ENCODE measurements at places on chromosomes 4 and X.
A peak's percentile ranks its signal among the peaks of the same experiment; 100 is the strongest.

DNA sequence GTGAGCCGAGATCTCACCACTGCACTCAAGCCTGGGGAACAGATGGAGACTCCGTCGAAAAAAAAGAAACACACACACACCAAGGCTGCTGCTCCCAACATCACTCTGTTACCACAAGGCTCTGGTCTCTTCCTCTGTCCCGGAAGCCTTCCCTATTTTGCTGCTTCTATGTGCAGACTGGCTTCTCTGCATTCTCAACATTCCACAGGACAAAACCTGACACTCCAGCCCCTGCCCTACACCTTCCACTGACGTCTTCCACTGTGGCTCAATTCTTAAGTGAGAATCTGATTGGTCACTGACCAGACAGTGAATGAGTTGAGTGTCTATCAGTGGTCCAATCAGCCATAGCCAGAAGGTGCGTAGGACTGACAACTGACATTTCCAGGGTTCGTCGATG, 5.9 kb downstream of the ODAPH start:
- H3K36me3 ChIP-seq: no peaks in the 10 kb centered on the region
- no peak overlapping the region for H3K27ac ChIP-seq
- no peak overlapping the region for H3K4me3 ChIP-seq
- DNase-seq: no peak

DNA sequence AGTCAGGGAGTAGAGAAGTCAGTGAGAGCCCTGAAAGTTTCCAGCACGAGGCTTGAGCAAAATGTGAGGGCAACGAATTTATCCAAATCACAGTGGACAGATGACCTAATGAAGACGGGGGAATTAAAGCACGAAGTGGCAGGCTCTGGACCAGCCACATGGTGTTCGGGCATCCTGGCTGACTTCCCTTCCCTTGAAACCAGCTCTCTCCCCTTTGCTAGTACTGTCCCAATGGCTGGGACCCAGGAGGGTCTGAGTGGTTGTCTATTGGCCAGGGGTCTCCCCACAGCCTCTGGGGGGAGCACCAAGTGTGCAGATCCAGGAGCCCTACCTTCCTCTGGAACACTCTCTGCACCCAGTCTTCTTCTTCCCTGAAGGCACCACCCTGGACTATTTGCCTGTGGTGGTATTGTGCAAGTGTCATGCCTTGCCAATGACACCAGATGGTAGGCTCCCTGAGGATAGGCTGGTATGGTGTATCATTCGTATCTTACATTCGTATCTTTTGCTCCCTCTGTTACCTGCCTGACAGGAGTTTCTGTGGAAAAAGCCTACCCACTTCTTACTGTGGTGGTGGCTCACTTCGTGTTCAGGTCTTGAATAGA, 2.1 kb downstream of the APLN start:
- no peak overlapping the region for H3K4me3 ChIP-seq
- H3K4me1 ChIP-seq: peaks cover 12% of the 10 kb centered on the region
- H3K27ac ChIP-seq: no peak overlapping the region
- H3K27me3 ChIP-seq: peaks cover 9% of the 10 kb centered on the region

DNA sequence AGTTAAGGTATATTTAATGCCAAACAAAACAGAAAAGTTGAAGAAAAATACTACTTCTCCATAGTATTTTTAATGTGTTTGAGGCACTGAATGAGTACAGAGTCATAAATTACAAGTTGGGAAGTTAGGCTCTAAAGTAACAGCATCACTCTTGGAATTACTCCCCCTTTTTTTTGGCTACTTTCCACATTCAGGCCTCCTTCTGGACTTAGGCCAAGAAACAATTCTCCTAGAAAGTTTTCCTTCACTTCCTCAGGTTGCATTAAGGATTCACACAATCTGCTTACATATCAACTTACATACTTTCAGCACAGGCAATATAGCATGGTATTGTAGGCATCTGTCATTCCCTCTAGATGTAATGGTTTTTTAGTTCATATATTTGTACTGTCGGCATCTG, 52.1 kb downstream of the TMEM165 start:
- peaks cover 68% of the 10 kb centered on the region for H3K36me3 ChIP-seq
- no peak for DNase-seq
- H3K4me3 ChIP-seq: no peak overlapping the region
- peaks cover 2% of the 10 kb centered on the region for H3K4me1 ChIP-seq
- peak overlapping the region; percentile 15 for H3K27ac ChIP-seq

GRCh38 chr4:37999965-38000364, 39.8 kb downstream of the PTTG2 start:
- H3K4me3 ChIP-seq: no peak overlapping the region
- no peak for DNase-seq
- H3K27me3 ChIP-seq: no peaks in the 10 kb centered on the region
- peaks cover 28% of the 10 kb centered on the region for H3K36me3 ChIP-seq
- H3K27ac ChIP-seq: no peak overlapping the region
- H3K4me1 ChIP-seq: no peaks in the 10 kb centered on the region

- H3K4me1 ChIP-seq: no peaks in the 10 kb centered on the region
- no peak for DNase-seq
- no peaks in the 10 kb centered on the region for H3K27me3 ChIP-seq
- no peaks in the 10 kb centered on the region for H3K36me3 ChIP-seq
Observed at GRCh38 chrX:43139645-43140044, 361.7 kb upstream of the PPP1R2C start.

GRCh38 chrX:84199688-84200087, 11.7 kb upstream of the RPS6KA6 start:
- H3K4me1 ChIP-seq: no peaks in the 10 kb centered on the region
- DNase-seq: no peak
- no peaks in the 10 kb centered on the region for H3K36me3 ChIP-seq
- H3K27me3 ChIP-seq: no peaks in the 10 kb centered on the region
- H3K4me3 ChIP-seq: no peak overlapping the region

DNA sequence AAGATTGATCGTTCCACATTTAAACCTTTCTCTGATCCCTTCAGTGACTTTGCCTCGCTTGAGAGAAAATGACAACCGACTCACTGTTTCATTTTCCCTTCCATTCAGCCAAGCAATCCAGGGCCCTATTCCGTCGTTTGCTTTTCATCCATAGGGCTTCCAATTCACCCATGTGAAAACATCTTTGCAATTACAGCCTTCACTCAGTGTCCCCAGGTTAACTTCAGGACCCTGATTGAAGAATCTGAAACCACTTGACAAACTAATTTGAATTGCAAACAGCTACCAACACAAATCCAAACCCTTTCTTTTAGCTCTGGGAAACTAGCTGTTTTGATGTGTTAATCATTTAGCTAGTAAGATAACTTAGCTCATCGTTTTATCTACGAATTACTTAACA, 120.2 kb upstream of the FAM9C start:
- H3K4me3 ChIP-seq: no peak overlapping the region
- peaks cover 22% of the 10 kb centered on the region for H3K4me1 ChIP-seq
- no peaks in the 10 kb centered on the region for H3K27me3 ChIP-seq
- H3K27ac ChIP-seq: no peak overlapping the region
- no peaks in the 10 kb centered on the region for H3K36me3 ChIP-seq
